SK-N-SH (cell line): ENCODE measurements at places on chromosomes 2 and 18.
A peak's percentile ranks its signal among the peaks of the same experiment; 100 is the strongest.

GRCh38 chr2:51813247-51813646, 781.3 kb upstream of the NRXN1 start:
- DNase-seq = no peak

DNA sequence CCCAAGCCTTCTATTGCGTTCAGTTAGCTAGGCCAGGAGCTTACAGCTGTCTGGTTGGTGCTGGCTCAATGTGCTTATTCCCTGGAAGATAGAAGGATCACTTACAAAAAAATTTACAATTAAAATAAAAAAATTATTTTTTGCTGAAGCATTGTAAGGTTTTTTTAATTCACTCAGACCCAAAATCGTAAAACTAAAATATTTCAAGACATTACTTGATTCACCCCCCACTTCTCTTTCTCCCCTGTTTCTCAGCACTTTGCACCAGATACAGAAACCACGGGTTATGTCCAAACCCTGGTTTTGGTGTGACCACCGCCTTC, 911 bp upstream of the PTPRM start:
- no peak for DNase-seq

GRCh38 chr2:795531-796041, 118.4 kb upstream of the TMEM18 start:
- DNase-seq = no peak

DNA sequence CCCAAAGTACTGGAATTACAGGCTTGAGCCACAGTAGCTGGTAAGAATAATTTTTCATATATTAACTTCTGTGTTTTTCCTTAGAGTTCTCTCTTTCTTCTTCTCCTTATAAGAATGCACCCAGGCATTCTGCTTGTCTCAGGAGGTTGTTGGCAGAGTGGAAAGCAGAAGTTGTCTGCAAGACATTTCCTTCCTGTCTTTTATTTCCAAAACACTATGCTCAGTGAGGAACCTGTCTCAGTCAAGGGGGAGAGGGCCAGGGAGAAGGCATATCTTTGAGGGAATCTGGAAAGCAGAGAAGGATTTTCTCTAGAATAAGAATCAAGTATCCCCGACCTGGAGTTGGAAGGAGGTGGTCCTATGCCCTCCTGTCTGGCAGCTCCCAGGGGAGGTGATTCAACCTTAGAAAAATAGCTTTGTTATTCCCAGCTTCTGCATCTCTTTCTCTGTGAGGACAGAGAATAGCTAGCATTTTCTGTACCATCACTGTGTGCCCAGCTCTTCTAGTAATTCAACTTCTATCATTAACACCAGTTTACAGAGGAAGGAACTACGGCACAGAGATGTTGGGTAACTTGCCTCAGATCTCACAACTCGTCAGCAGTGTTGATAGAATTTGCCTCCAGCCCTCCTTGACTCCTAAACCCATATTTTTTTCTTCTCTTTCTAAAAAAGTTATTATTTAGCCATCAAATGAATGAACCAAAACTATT, 3.8 kb upstream of the LPIN2 start:
- no peak for DNase-seq

DNA sequence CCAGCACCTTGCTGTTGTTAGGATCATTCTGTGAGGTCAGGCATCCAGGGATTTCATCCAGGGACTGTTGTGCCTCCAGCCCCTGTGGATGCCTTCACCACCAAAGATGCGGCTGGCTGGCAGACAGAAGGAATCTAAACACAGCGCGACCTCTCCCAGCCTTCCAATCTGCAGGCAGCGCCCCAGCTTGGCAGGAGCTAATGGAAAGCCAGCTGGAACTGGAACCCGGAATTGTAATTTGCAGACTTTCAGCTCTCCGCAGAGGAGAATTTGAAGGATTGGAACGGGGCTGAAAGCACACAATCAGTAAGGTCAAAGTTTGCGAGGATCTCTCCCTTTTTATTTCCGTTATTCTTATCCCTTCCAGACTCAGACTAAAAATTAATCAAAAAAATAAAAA, 127.8 kb downstream of the TRIB2 start:
- DNase-seq = no peak

GRCh38 chr2:233807215-233807865, 29.2 kb downstream of the MROH2A start:
- DNase-seq = no peak

DNA sequence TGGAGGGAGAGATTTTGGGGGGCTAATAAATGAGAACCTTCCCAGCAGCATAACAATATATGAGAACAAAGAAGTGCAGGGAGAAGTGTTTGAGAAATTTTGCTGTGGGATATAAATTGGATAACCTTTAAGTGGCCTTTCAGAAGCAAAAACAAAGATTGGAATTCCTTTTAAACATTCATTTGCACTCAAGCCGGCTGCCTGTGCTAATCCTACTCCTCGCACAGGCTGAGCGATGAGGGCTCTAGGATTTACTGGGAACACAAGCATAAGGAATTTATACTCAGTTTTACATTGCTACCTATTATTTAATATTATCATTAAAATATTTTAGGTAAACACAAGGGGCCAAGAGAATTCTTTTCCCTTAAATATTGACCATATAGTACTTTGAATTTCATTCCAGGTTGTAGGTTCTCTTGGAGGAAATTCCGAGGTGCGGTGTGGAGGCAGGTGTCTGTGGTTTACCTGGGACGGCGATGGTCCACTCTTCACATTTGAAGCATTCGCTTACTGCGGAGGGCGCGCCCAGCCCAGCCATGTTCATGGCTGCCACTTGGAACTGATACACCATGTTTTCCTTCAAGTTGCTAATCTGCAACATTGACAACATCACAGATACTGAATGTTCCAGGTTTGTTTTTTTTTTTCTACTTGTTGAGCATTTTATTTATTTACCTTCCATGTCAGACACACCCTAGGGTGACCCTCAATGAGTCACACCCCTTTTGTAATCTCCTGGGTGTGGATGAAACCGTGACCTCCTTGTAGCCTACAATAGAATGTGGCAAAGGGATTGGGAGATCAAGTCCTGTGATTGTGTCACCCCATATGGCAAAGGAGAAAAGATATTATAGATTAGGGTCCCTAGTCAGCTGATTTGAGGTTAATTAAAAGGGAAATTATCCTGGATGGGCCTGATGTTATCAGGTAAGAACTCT, 100.1 kb downstream of the MYOM1 start:
- no peak for DNase-seq

DNA sequence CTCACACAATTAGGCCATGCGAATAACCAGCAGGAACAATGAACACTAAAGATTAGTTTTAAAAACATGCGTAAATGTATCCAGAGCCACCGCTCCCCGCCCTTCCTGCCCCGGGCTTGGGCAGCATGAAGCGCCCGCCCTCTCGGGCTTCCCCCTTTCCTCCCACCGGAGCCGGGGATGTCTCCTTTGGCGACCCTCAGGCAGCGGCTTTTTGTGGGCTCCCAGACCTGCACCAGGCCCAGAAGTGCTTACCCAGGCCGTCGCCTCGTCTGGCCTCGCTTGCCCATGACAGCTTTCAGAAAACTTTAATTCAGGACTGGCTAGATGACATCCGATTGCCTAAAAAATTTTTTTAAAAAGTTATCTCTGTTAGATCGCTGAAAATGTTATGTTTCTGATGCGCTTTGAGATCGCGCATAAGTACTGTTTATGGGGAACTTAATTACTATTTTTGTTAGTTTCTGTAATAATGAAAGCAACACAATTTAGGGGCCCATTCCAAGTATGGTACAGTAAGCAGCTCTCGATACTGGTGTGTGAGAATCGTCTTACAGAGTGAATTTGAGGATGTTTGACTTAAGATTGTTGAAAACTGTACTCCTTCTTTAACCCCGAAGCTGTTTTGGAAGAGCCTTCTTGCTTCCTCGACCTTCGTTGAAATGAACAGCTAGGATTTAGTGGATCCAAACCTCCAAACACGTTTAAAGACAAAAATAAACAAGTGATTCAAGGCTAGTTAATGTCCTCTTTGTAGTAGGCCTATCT, 1.1 kb downstream of the MAP3K20 start:
- DNase-seq = peak; percentile 72
